ENCODE measurements at places on chromosomes 2 and 18. TPM values are rescaled to one million over a fixed set of nuclear protein-coding genes. Genes with fewer than 3 reads are reported as not detected.
A peak's percentile ranks its signal among the peaks of the same experiment; 100 is the strongest.

ITGB6 gene
- total RNA-seq, result 141 TPM

GRCh38 chr2:125405816-125406215 is 1250.1 kb upstream of the GYPC start:
- no peak overlapping the region for H3K4me3 ChIP-seq
- no peak overlapping the region for H3K27ac ChIP-seq
- no peaks in the 10 kb centered on the region for H3K27me3 ChIP-seq
- H3K4me1 ChIP-seq, result no peaks in the 10 kb centered on the region

DNA sequence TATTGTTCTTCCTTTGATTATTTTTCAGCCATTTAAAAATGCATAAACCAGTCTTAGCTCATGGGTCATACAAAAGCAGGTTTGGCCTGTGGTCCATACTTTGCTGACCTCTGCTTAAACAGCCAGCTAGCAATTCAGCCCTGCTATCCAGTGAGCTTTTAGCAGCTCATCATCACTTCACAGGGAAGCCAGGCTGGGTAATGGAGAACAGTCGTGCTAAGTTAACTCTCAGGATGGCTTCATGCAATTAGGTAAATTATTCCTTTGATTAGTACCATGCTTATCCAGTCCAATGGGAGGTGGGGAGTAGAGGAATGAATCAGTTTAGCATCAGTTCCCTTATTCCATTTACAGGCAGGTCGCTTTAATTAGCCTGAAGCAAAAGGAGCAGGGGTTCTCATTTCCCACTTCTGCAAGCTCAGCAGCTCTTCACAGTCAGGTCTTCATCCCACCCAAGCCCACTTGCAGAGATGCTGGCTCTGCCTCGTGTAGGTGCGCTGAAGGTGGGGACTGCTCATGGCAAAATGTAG is 109.8 kb upstream of the ALPP start:
- H3K36me3 ChIP-seq, result peaks cover 3% of the 10 kb centered on the region
- no peak for DNase-seq
- H3K27me3 ChIP-seq, result no peaks in the 10 kb centered on the region

GRCh38 chr2:188600536-188601210 is 309.0 kb downstream of the GULP1 start:
- H3K36me3 ChIP-seq, result no peaks in the 10 kb centered on the region
- no peaks in the 10 kb centered on the region for H3K4me1 ChIP-seq
- no peak overlapping the region for H3K27ac ChIP-seq
- no peaks in the 10 kb centered on the region for H3K27me3 ChIP-seq
- no peak overlapping the region for H3K4me3 ChIP-seq

DNA sequence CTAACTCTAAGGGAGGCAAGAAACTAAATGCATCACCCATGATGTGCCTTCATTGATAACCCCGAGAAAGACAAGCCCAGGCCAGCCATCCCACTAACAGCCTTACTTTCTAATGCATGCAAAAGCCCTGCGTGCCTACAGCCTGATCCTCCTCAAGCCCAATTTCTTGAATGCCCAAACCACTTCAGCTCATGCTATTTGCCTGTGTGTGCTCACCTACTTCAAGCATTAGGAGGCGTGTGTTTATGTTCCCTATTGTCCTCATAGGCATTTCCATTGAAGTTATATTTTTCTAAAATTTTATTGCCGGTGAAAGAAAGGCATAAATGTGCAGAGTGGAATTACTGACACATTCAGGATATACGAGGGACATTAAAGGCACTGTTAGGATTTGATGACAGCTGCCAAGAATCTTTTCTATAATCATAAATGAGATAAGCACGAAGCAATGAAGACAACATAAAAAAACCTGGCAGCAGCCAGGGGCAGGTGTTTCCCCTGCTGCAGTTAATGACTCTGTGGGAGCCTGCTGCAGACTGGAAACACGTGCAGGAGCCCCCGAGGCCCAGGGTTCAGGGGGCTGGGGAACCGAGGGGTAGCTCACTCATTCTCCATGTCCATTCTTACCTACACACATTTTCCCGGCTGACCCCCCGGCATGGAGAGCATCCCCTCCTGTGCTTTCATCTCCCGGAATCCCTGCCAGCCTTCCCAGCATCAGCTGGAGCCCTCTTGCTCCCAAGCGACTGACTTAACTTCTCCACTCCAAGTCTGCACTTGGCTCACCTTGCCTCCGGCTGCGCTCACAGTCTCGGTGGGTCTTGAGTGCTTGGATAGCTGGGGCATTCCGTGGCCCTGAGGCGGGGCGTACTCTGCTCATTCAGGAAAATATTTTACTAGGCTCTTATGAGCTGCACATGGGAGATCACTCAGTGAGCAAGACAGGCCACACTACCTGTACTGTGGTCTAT is 292.3 kb upstream of the SIX2 start:
- H3K4me3 ChIP-seq, result no peak overlapping the region
- peak; percentile 57 for DNase-seq
- no peak overlapping the region for H3K27ac ChIP-seq
- H3K27me3 ChIP-seq, result no peaks in the 10 kb centered on the region
- H3K36me3 ChIP-seq, result no peaks in the 10 kb centered on the region

FBXO41 gene
- total RNA-seq, result 0.97 TPM

GRCh38 chr2:27502142-27502541 is 5.5 kb downstream of the GCKR start:
- no peak overlapping the region for H3K27ac ChIP-seq
- H3K4me3 ChIP-seq, result no peak overlapping the region
- DNase-seq, result peak; percentile 51
- no peaks in the 10 kb centered on the region for H3K36me3 ChIP-seq
- no peaks in the 10 kb centered on the region for H3K4me1 ChIP-seq

DNA sequence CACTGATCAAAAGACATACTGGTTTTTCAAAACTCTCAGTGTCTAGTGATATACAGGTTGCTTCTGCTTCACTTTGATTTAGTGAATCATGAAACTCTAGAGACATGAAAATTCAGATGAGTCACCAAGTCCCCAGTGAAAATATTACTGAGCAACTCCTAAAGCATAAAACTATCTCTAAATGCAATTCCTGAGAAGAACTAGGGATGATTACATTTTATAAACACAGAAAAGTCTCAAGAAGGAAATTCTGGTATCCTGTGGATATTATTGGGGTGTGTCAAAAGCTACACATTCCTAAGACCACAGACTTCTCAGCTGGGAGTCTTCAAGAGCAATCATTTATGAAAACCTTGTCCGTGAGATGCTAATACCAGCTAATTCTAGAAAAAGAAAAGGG is 9.7 kb downstream of the LRRTM4 start:
- no peaks in the 10 kb centered on the region for H3K27me3 ChIP-seq
- H3K4me1 ChIP-seq, result no peaks in the 10 kb centered on the region
- DNase-seq, result no peak
- no peak overlapping the region for H3K4me3 ChIP-seq
- H3K36me3 ChIP-seq, result no peaks in the 10 kb centered on the region
- no peak overlapping the region for H3K27ac ChIP-seq

CHRNG gene
- not detected for total RNA-seq

SULT1C4 gene
- total RNA-seq, result 4.3 TPM

- H3K27ac ChIP-seq, result no peak overlapping the region
- H3K4me1 ChIP-seq, result no peaks in the 10 kb centered on the region
- DNase-seq, result no peak
- H3K4me3 ChIP-seq, result no peak overlapping the region
- H3K36me3 ChIP-seq, result no peaks in the 10 kb centered on the region
Measured at GRCh38 chr2:71877636-71878035, 270.0 kb downstream of the CYP26B1 start.

DNA sequence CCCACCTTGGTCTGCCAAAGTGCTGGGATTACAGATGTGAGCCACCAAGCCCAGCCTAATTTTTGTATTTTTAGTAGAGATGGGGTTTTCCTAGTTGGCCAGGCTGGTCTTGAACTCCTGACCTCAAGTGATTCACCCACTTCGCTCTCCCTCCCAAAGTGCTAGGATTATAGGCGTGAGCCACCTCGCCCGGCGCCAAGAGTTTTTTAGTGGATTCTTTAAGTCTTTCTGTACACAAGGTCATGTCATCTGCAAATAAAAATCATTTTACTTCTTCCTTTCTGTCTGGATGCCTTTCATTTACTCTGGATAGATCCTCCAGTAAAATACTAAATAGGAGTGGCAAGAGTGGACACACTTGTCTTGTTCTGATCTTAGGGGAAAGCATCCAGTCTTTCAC is 61.7 kb downstream of the KCMF1 start:
- peaks cover 17% of the 10 kb centered on the region for H3K36me3 ChIP-seq
- no peak for DNase-seq
- H3K27me3 ChIP-seq, result no peaks in the 10 kb centered on the region

DNA sequence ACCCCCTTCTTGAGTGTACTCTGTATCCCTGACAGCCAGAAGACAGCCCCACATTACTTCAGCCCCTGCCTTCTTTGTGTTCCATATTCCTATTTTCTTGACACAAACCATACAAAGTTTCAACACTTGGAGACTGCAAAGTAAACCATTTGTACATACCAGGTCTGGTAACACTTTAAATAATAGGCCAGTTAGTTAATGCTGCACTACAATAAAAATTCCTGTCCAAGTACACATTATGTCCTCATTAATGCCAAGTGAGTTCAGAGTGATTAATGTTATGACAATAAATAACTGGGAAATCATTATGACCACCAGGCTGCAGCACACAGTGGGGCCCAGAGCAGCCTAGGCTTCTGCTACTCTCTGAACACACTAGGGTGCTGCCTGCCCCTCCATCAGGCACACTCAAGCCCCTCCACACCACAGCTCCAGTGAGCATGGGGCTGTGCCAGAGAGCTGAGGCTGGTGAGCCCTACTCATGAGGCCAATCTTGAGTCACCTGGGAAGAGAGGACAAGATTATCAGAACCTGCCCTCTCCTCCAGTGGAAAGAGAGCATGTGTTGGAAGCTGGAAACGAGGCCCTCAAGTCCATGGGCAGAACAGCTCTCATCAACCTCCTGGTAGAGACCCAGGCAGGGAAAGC is 138.7 kb downstream of the TTC32 start:
- DNase-seq, result no peak
- no peak overlapping the region for H3K4me3 ChIP-seq
- H3K4me1 ChIP-seq, result no peaks in the 10 kb centered on the region
- H3K27ac ChIP-seq, result no peak overlapping the region
- no peaks in the 10 kb centered on the region for H3K27me3 ChIP-seq
- H3K36me3 ChIP-seq, result no peaks in the 10 kb centered on the region

MEP1B gene
- total RNA-seq, result not detected

GRCh38 chr2:43939695-43940256 is 56.0 kb downstream of the LRPPRC start:
- H3K4me3 ChIP-seq, result no peak overlapping the region
- H3K27me3 ChIP-seq, result no peaks in the 10 kb centered on the region
- H3K36me3 ChIP-seq, result peaks cover 2% of the 10 kb centered on the region
- no peak for DNase-seq

EMILIN1 gene
- total RNA-seq, result 88.4 TPM

DNA sequence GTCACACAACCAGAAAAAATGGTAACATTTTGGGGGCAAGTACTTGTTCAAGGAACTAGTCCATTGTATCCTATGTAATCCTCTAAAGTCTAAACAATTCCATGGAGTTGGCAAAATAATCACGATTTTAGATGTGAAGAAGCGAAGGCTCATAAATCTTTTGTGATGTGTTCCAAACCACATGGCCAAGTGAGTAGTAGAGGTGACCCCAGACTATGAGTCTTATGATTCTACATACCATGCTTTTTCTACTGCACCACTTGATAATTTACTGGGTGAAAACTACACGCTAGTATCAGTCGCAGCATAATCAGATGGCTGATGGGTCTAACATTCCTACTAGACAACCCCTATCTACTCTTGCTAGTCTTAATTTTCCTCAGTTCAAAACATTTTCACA is 371.4 kb downstream of the OSR1 start:
- H3K4me1 ChIP-seq, result peaks cover 5% of the 10 kb centered on the region
- no peaks in the 10 kb centered on the region for H3K36me3 ChIP-seq
- H3K27me3 ChIP-seq, result no peaks in the 10 kb centered on the region
- H3K4me3 ChIP-seq, result no peak overlapping the region

GRCh38 chr18:57561261-57561660 is 25.2 kb downstream of the FECH start:
- no peaks in the 10 kb centered on the region for H3K27me3 ChIP-seq
- no peak for DNase-seq
- peaks cover 19% of the 10 kb centered on the region for H3K36me3 ChIP-seq
- no peaks in the 10 kb centered on the region for H3K4me1 ChIP-seq
- no peak overlapping the region for H3K27ac ChIP-seq
- H3K4me3 ChIP-seq, result no peak overlapping the region

DNA sequence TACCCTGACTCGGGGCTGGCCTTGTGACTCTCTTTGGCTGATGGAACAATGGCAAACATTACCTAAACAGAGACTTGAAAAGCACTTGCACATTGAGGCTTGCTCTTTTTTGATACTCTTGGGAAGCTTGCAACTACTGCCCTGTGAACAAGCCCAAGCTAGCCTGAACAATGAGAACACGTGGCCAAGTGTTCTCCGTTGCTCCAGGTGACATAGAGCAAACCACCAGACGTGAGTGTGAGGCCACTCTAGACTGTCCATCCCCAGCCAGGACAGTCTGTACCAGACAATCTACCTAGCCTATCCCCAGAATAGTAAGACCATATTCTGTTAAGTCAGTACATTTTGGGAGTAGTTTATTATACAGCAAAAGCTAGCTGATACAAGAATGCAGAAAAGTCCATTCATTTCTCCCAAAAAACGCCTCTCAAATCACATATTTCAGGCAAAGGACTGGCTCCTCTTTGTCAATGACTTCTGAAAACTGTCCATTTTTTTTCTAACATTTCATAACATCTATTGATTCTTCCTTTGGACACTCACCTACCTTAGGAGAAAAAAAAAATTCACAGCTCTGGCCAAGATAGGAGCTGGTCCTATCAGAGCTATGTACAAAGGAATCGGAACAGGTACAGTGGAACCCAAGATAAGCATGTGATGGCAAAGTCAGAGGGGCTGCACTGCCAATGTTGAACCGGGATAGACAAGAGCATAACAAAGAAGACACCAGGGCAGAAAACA is 142.1 kb upstream of the PKDCC start:
- no peaks in the 10 kb centered on the region for H3K36me3 ChIP-seq
- DNase-seq, result no peak
- H3K4me1 ChIP-seq, result no peaks in the 10 kb centered on the region
- H3K27ac ChIP-seq, result no peak overlapping the region
- no peak overlapping the region for H3K4me3 ChIP-seq
- H3K27me3 ChIP-seq, result no peaks in the 10 kb centered on the region

UBXN2A gene
- total RNA-seq, result 23.3 TPM

FAM117B gene
- total RNA-seq, result 19.9 TPM

AGXT gene
- total RNA-seq, result not detected

GRCh38 chr2:166373105-166373504 is 2.6 kb downstream of the SCN9A start:
- H3K27ac ChIP-seq, result no peak overlapping the region
- no peaks in the 10 kb centered on the region for H3K27me3 ChIP-seq
- H3K4me3 ChIP-seq, result no peak overlapping the region
- peaks cover 7% of the 10 kb centered on the region for H3K4me1 ChIP-seq
- H3K36me3 ChIP-seq, result no peaks in the 10 kb centered on the region
- no peak for DNase-seq

DNA sequence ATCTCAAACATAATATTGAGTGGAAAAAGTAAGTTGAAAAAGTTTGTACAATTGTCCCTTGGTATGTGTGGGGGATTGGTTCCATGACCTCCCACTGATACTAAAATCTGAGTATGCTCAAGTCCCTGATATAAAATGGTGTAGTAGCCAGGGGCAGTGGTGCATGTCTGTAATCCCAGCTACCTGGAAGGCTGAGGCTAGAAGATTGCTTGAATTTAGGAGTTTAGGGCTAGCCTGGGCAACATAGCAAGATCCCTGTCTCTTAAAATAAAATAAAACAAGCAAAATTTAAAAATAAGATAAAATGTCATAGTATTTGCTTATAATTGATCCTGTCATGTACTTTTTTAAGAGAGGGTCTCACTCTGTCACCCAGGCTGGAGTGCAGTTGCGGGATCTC is 122.0 kb downstream of the PTRHD1 start:
- peaks cover 6% of the 10 kb centered on the region for H3K36me3 ChIP-seq
- no peaks in the 10 kb centered on the region for H3K27me3 ChIP-seq
- H3K4me1 ChIP-seq, result peaks cover 4% of the 10 kb centered on the region
- H3K27ac ChIP-seq, result no peak overlapping the region
- DNase-seq, result no peak
- H3K4me3 ChIP-seq, result no peak overlapping the region

Measured in lung (tissue), 17 donors.